ENCODE measurements at places on chromosomes 12 and 14. TPM values are rescaled to one million over a fixed set of nuclear protein-coding genes. Genes with fewer than 3 reads are reported as not detected.

The SLC4A8 gene
- 2.8 TPM for polyA plus RNA-seq

The ASIC1 gene
- not detected for polyA plus RNA-seq

DNA sequence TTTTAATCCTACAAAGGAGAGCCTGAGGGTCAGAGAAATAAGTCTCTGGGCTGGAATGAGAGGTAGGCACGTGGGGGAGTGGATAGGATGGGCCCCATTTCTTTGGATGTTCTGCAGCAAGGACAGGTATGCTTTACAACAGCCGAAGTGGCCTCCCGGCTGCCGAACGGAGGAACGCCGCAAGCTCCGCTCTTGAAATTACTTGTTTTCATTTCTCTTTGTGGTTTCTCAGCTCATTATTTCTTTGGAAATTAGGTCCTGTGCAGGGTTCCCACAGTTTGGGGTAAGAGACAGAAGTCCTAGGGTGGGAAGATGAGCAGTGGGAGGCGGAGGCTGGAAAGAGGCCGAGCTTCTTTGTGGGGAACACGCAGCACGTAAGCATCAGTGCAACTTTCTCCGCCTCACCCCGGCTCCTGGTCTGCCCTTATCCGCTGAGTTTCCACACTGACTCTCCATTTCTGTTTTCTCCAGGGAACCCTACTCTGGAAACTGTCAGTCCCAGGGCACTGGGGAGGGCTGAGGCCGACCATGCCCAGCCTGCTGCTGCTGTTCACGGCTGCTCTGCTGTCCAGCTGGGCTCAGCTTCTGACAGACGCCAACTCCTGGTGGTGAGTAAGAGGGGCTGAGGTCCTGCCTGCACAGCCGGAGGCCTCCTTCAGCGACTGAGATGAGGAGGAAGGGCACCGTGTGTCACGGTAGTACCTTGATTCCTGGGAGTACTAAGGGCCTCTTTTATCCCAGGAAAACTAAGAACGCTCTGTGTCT is 2.0 kb downstream of the WNT5B start:
- peak overlapping the region; percentile 87 for H3K4me3 ChIP-seq
- H3K36me3 ChIP-seq: no peaks in the 10 kb centered on the region
- no peak overlapping the region for H3K27ac ChIP-seq
- peaks cover 25% of the 10 kb centered on the region for H3K4me1 ChIP-seq
- peaks cover 67% of the 10 kb centered on the region for H3K27me3 ChIP-seq
- no peak for DNase-seq

DNA sequence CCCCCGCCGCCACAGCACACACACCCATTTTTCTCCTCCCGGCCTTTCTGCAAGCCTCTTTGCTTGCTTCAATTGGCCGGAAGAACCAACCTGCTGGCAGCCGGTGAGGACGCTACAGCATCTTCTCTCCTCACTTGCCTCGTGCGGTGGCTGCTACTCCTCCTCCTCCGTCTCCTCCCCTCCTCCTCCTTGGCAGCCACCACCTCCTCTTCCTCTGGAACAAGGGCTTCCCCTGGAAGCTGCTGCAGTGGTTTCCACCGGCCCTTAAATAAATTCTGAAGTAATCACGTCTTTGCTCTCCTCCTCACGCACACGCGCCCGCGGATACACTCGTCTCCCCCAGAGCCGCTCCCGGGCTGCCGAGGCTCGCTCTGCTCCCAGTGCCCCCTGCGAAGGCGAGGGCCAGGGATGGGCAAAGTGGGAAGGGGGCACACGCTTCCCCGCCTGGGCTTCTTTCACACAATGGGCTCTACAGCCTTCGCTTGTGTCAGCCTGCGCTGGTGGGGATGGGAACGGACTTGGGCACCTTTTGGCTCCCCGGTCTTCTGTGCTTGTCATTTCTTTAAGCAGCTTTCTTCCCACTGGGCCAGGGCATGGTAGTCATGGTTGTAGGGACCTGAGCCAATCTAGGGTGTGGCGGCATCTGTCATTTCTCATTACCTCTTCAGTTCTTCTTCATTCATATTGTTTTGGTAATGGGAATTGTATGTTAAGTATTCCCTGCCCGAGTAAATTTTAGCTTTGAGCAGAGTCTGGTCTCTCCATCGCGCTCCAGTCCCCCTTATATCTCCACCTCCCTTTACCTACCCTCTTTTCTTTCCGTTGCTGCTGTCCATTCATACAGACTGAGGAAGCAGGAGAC is at the start of gene PPFIA2:
Gene PPFIA2 (minus strand): TSS at position 161 of the 862 bp plus-strand sequence.
- H3K36me3 ChIP-seq: no peaks in the 10 kb centered on the region
- peak within 1 kb of the TSS; percentile 30 for H3K4me3 ChIP-seq
- H3K4me1 ChIP-seq: peaks cover 7% of the 10 kb centered on the region
- H3K27me3 ChIP-seq: peaks cover 32% of the 10 kb centered on the region

GRCh38 chr12:44476683-44477082 is 399.4 kb downstream of the NELL2 start:
- H3K36me3 ChIP-seq: no peaks in the 10 kb centered on the region
- no peak overlapping the region for H3K27ac ChIP-seq
- no peaks in the 10 kb centered on the region for H3K27me3 ChIP-seq
- no peak for DNase-seq
- H3K4me3 ChIP-seq: no peak overlapping the region
- no peaks in the 10 kb centered on the region for H3K4me1 ChIP-seq
